Hippocampal formation (tissue), 2 donors: ENCODE measurements at places on chromosomes 2 and 18.

- no peak for DNase-seq
These were observed 59.3 kb downstream of the LRRFIP1 start for GRCh38 chr2:237686659-237687136.

GRCh38 chr2:21966139-21966538 is 842.4 kb downstream of the TDRD15 start:
- DNase-seq = no peak

- DNase-seq = no peak
These were observed 35.5 kb downstream of the IL1R2 start for GRCh38 chr2:102027036-102027980.

GRCh38 chr18:74499633-74500032 is 3.5 kb downstream of the CNDP2 start:
- peak; percentile 55 for DNase-seq

DNA sequence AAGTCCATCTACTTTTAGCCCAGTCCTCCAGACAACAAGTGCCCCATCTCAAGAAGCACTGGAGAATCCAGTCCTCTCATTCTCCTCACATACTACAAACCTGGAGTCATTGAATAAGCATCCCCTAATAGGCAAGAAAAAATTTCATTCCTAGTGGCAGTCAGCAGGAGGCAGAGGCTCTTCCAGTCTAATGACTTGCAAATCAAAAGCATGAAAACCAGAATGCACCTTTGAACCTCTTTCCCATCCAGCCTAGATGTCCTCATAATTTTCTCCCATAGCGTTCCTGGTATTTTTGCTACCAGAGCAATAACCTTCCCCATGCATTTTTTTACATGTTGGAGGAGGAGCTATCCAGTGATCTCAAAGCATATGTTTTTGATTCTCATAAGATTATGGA is 252.6 kb downstream of the TTC32 start:
- DNase-seq = no peak

GRCh38 chr18:63617915-63618234 is 26.2 kb downstream of the SERPINB4 start:
- DNase-seq = no peak

- no peak for DNase-seq
These were observed 42.2 kb downstream of the KLHL14 start for GRCh38 chr18:32730620-32731091.
